ENCODE measurements at places on chromosomes 11 and 22.

- no peak for DNase-seq
Measured at GRCh38 chr11:130469181-130469580, 20.7 kb downstream of the ADAMTS15 start.

DNA sequence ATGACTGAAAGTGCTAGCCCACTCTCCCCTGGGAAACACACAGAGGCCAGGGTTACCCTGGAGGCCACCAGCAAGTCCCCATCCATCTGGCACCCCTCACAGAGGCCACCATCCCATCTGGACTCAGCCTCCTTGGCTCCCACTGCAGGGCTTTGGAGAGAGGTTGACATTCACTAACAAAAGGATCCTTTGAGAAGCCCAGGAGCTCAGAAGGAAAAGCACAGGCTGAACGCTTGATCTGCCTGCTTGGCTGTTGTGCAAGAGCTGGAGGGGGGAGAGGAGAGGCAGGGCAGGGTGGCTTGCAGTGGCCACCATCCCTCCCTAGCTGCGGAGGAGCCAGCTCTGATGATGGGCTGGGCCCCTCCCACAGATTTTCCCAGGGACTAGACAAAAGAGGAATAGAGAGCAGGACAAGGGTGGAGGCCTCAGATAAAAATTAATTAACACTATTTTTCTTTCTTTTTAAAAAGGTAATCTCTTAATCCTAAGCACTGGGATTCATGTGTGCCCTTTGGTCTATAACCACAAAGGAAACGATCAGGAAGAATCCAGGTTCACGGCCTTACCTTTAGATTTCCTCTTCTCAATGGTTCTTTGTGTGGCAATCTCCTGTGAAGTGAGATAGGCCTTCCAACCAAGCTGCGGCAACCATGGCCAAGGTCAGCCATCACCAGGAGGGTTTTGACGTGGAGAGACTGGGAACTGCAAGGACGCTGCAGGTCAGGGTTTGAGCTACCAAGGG, 154.7 kb downstream of the BARX2 start:
- peak; percentile 12 for DNase-seq

DNA sequence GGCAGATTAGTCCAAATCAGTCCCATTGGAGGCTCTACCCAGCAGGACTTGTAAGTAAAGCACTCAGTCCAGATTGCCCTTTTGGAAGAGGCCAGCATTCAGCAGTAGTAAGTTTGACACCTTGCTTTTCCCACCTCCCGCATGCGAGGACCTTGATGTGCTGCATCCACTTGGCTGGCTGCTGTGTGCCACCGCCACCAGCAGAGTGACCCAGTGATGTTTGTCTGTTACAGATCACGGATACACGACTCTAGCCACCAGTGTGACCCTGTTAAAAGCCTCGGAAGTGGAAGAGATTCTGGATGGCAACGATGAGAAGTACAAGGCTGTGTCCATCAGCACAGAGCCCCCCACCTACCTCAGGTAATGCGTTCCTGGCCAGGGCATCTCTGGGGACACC, 6.6 kb downstream of the SMARCB1 start:
- no peak for DNase-seq

DNA sequence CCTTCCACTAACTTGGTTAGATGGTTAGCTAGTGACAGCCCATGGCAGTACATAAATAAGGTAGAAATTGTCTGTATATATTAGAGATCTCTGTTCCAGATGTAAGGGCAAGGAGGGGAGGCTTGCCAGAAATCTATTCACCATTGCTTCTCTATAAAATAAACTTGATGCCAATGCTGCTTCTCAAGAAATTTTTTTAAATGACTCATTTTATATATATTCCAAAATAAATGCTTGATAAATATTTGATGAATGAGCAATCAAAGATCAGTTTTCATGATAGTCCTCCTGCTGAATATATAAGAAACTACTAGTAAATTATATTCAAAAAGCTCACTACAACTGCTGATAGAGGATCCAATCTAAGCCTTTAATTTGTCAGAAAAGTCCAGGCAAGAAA, 710.6 kb upstream of the CCDC179 start:
- DNase-seq = no peak

- no peak for DNase-seq
Measured at GRCh38 chr11:24496736-24497725, at the start of gene LUZP2. Gene LUZP2, plus strand, starts transcription at chr11:24497053.

DNA sequence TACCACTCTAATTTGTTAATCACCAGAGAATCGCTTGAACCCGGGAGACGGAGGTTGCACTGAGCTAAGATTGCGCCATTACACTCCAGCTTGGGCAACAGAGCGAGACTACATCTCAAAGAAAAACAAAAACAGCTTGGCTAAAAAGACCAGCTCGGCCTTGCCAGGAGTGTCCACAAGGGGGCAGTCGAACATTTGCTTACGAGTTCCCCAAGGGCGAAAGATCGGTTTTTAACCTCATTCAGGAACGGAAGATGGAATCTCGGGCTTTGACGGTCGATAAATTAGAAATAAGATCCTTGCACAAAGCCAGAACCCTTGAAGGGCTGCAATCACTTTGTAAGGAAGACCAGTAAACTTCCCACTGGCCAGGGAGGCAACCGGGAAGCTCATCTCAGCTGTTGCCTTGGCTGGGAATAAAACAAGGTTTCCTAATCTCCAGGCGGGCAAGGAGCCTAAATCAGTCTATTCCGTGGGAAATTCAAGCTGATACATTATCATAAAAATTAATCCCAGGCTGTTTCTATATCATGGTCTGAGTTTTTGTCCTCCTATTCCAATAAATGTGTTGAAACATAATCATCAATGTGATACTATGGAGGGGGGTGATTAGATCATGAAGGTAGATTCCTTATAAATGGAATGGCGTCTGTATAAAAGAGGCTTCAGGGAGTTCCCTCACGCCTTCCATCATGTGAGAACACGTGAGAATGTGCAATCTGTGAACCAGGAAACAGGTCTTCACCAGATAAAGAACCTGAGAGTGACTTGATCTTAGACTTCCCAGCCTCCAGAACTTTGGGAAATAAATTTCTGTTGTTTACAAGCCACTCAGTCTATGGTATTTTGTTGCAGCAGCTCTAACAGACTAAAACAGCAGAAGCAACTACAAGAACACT, 14.9 kb upstream of the SLC29A2 start:
- peak; percentile 90 for DNase-seq

GRCh38 chr11:61671527-61671926, 8.7 kb upstream of the DAGLA start:
- DNase-seq = peak; percentile 54

GRCh38 chr11:95505927-95506426, 275.0 kb upstream of the SESN3 start:
- DNase-seq = peak; percentile 39

GRCh38 chr11:129636926-129637325, 178.7 kb upstream of the TMEM45B start:
- no peak for DNase-seq

- no peak for DNase-seq
Measured at GRCh38 chr22:44648085-44648820, 53.8 kb upstream of the PRR5 start.

GRCh38 chr11:59263225-59263894, 50.6 kb upstream of the MPEG1 start:
- peak; percentile 35 for DNase-seq

GRCh38 chr22:46976143-46976542, 213.7 kb downstream of the TBC1D22A start:
- DNase-seq = no peak

GRCh38 chr11:68324241-68324640, 11.8 kb downstream of the LRP5 start:
- DNase-seq = no peak

GRCh38 chr11:2382129-2382517, 5.0 kb downstream of the CD81 start:
- DNase-seq = no peak

DNA sequence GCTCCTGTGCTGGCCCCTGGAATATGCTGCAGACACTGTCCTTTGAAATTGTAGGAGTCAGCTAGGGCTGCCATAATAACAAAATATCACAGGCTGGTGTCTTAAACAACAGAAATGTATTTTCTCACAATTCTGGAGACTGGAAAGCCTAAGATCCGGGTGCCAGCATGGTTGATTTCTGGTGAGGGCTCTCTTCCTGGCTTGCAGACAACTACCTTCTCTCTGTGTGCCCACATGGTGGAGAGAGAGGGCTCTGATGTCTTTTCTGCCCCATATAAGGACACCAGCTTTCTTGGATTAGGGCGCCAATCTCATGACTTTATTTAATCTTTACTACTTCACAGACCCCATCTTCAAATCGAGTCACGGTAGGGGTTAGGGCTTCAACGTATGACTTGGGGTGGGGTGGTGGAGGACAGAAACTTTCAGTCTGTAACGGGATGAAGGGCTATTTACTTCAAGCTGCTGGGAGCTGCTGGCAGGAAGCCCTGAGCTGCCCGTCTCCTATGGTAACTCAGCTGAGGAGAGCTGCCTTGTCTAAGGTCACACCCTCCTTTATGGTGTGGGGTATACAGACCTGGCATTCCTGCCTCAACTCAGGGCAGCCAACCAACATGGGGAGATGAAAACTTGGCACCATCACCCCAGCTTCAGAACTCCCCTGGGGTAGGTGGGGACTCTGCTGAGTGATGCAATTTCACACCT, 142.9 kb upstream of the ZBED5 start:
- peak; percentile 6 for DNase-seq

GRCh38 chr11:46290598-46291309, 13.3 kb downstream of the CREB3L1 start:
- DNase-seq = peak; percentile 40

DNA sequence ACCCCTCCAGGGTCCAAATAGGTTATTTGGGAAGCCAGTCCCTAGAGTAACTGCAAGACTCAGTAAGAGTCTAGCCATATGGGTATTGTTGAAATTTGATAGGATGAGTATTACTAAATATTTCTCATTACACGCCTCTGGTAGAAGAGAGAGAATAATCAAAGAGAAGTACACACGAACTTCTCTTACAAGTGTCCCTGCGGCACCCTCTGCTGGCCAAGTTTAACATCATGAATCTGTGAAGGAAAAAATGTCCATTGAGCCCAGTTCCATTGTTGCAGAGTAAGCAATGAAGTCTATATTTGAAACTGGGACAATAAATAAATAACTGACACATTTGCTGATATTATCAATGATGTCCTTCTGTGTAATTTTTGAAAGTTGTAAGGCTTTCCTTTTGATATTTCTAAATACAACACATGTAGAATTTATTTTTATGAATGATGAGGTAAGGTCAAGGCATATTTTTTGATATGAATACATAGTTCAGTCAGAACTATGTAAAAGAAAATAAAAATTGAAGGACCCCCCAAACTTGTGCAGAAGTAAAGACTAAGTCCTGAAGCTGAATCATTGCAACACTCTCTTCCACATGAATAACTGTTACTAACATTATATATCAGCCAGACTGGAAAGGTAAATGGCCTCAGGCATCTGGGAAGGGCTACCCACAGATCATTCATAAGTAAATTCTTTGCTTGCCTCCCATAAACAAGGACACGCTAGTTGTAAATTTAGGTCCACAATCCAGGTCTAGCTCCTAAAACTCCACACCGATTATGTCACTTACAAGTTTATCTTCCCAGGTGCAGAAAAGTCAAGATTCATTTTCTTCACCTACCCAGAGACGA, 10.0 kb downstream of the OR51L1 start:
- peak; percentile 58 for DNase-seq
